ENCODE measurements at places on chromosomes 12 and 14.

DNA sequence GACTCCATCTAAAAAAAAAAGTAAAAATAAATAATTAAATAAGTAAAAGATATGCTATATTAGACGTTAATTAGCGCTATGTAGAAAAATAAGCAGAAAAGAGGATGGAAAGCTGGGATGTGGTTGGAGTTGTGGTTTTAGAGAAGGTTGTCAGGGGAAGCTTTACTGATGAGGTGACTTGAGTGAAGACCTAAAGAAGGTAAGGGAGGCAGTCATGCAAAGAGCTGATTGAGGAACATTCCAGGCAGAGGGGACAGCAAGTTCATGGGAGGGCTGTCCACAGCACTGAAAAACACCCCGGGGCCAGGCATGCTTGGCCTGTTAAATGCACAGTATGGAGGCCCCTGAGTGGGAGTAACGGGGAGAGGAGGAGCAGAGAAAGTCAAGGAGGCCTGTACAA is 15.7 kb downstream of the SMAGP start:
- DNase-seq, result no peak

GRCh38 chr12:15979096-15980092 is 68.3 kb downstream of the DERA start:
- DNase-seq, result no peak

GRCh38 chr14:102905116-102906108 is 17.1 kb upstream of the AMN start:
- no peak for DNase-seq

GRCh38 chr12:69886109-69886508 is 61.1 kb downstream of the MYRFL start:
- no peak for DNase-seq

GRCh38 chr12:110224379-110225304 is 56.4 kb upstream of the ATP2A2 start:
- DNase-seq, result no peak

DNA sequence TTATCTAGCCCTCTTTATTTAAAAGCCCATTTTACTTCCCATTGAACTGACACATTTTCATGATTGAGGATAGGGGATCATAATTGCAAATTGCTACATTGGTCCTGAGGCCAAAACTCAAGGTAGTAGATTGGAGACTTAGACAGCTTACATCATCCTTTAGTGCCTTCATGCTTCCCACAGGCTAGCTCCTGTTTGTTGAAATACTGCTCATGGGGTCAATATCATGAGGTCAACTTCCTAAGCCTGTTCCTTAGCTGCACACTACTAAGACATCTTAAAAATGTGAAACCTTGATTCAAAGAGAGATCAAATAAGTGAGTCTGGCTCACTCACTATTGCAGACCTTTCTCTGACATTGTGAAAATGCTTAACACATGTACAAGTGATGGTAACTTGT is 113.0 kb downstream of the TBC1D30 start:
- DNase-seq, result no peak

Data from activated CD4-positive, alpha-beta T cell treated with anti-CD3 and anti-CD28 coated beads, Interleukin-2, amount 50 U/mL, for 48 hours (primary cell).